ENCODE measurements at places on chromosomes 2 and 18.

GRCh38 chr2:176193048-176193447 is 4.6 kb downstream of the HOXD1 start:
- no peak for DNase-seq

DNA sequence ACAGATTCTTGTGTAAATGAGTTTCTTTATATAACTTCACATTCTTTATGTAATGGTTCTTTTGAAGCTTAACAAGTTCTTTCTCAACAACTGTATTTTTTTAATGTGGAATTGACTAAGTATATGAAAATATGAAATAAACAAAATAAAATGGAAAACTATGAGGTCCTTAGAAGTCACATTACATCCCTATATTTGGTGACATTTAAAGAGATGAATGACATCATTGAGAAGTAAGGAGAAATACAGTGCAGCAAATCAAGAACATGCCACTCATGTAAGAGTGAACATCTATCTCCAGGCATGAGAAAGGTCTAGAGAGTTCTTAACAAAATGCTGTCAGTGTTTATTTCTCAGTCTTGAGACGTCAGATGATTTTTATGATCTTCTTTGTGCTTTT is 39.0 kb upstream of the AAK1 start:
- no peak for DNase-seq

- no peak for DNase-seq
These were observed 136.2 kb downstream of the RGPD3 start for GRCh38 chr2:106332054-106332453.

DNA sequence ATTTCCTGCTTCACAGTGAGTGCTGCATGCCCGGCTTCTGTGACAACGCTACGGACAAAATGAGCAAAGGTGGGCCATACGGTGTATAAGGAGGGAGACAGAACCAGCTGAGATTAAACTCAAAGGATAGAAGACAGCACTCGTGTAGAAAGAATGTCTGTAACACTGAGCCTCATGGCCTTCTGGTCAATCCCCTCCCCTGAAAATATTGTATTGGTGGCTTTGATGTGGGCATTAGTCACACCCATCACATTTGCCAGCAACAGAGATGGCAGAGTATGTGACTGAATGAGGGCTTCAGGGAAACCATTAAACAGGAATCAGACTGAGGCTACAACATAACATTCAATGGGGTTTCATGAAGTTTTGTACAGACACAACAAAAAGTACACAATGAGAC is 287.8 kb upstream of the CCDC68 start:
- DNase-seq: no peak

- DNase-seq: no peak
These were observed 76.2 kb downstream of the CDK15 start for GRCh38 chr2:201882353-201883090.

DNA sequence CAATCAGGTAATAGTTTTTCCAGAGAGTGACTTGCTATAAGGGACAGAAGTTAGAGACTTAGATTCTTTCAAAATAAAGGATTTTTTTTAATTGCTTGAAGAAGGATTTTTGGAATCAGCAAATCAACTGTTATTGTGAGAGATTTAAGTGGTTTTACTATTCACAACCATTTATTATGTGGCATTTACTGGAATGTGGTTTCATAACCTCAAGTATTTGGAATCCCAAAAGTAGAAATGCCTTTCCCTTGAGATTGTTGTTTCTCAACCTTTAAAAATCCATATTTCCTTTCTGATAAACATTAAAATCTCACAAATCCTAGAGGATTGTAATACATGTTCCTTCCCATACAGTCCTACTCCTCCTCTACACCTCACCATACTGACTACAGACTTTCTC is 5.0 kb downstream of the TANK start:
- DNase-seq: no peak

DNA sequence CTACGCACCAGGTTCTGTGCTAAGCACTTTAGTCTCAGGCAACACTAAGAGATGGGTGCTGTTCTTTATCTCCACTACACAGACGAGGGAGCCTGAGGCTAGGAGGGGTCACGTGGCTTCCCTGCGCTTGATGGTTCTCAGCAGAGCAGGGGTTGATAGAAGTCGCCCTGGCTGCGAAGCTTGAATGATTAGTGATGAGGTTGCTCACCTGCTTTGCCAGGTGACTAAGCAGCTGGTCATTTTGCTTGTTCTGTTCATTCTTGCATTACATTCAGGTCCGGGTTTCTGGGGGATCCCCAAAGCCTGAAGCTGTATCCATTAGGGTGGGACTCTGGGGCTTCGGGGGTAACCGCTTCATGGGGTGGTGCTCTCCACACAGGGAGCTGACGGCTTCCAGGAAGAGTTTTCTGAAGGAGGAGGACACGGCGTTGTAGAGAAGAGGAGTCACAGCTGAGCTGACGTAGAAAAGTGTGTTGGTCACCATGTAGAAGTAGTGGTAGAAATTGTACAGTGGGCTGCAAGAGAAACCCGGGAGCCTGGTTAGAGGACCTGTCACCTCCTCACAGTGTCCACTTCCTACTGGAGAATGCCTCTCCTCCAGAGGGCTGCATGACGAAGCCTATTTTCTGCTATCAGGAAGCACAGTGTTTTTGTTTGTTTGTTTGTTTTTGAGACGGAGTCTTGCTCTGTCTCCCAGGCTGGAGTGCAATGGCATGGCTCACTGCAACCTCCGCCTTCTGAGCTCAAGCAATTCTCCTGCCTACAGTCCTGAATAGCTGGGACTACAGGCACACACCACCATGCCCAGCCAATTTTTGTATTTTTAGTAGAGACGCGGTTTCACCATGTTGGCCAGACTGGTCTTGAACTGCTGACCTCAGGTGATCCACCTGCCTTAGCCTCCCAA is 11.5 kb downstream of the NTSR2 start:
- DNase-seq: no peak

DNA sequence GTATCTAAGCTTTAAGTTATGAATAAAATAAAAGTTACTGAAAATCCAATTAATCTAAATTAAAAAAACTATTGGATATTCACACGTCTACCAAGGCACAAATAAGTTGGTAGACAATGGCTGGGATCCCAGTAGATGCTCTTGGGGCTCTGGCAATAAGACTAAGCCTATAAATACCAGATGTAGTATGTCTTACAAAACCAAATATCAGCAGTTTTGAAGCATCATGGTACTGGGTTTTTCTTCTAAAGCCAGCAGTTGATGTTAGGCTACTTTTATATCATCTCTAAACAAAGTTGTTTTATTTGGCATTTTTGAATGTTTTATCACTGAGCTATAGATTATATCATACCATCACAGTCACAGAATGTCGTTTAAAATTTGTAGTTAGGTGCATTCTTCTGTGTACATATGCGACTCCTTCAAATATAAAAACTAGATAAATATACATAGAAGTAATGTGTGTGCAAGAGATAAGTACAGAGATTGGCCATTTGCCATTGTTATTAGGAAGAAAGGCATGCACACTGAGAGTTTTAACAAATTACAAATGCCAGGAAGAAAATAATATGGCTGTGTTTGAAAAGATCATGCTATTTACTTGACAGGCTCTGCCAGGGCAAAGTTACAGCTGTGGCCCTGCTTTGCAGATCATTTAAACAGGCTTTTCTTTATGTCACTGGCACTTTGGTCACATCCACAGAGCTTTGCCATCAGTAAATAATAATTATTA is 21.6 kb upstream of the TMEM17 start:
- DNase-seq: no peak

DNA sequence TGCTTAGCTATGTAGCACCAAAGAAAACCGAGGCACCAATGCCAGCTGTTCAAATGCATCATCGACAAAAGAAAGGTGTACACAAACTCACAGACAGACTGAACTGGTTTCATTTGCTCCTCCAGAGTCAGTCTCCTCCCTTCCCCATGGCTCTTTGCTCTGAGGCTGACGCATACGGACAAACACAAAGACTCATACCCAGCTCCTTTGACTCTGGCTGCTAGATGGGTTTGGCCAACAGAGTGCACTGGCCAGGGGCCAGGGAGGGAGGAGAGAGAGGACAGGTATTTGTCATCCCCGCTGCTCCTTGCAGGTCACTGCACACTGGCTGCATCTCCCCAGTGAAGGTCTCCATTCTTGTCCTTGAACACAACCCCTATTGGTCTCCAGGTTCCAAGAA is 40.7 kb downstream of the DNER start:
- no peak for DNase-seq

GRCh38 chr2:121064186-121064585 is 220.8 kb downstream of the TFCP2L1 start:
- no peak for DNase-seq

- DNase-seq: no peak
These were observed 731.5 kb downstream of the LRP1B start for GRCh38 chr2:141399270-141399669.

- DNase-seq: no peak
These were observed 62.5 kb downstream of the CENPO start for GRCh38 chr2:24855726-24856125.

- no peak for DNase-seq
These were observed 42.4 kb downstream of the ASB18 start for GRCh38 chr2:236221798-236222197.

GRCh38 chr2:6168485-6168884 is 476.3 kb downstream of the SOX11 start:
- no peak for DNase-seq

GRCh38 chr2:133676392-133677130 is 108.3 kb upstream of the NCKAP5 start:
- DNase-seq: no peak

DNA sequence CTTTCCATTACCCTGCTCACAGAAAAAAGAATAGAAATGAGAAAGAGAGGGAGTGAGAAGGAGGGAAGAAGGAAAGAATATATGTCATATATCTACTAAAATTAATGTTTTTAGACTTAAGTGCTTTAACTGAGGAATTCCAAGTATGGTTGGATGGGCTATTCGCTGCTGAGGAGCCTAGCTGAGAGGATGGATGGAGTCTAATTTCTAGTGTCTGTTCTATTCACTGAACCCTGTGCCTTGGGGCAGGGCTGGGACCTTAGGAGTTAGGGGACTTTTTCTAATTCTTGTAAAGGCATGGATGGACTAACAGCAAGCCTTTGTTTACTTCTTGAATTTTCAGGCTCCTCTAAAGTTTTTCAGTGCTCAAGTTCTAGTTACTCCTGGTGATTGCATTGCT is 109.8 kb downstream of the PTRHD1 start:
- DNase-seq: no peak

DNA sequence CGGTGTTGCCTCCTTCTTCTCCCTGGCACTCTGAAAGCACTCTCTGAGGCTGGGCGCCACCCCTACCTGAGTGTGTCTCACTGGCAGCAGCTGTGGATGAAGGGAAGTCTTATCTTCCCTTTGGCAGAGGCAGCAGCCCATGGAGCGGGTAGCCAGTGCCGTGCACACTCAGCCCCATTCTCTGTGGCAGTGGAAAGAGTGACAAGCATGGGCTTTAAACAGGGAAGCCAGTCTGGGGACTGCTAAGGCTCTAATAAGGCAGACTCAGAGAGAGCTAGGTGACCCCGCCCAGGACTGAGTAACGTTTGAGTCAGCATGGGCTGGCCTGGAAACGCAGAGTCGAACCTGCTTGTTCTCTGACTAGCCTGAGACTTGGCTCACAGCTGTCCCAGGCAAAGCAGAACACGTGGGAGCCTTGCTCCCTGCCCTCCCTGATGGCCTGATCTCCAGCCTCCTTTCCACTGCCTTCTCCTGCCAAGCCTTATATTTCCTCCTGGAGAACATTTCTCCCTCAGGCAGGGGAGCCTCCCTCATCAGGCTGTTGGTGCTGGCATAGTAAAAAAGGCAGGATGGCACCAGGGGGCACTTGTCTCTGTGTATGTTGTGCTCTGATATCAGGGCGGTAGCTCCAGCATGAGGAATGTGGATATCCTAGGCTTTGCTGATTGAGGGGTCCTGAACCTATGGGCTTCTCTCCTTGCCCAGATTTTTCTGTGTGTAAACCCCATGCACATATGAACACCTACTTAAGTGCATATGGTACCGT is 93.9 kb upstream of the LGALSL start:
- DNase-seq: peak; percentile 47

DNA sequence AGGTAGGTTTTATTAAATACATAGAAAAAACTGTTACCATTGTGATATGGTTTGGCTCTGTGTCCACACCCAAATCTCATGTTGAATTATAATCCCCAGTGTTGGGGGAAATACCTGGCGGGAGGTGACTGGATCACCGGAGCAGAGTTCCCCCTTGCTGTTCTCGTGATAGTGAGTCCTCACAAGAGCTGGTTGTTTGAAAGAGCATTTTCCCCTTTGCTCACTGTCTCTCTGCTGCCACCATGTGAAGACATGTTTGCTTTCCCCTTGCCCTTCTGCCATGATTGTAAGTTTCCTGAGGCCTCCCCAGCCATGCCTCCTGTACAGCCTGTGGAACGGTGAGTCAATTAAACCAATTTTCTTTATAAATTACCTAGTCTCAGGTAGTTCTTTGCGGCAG is 352.7 kb upstream of the SLC39A10 start:
- no peak for DNase-seq

- DNase-seq: no peak
These were observed 153.6 kb downstream of the GBX2 start for GRCh38 chr2:236014408-236015131.

DNA sequence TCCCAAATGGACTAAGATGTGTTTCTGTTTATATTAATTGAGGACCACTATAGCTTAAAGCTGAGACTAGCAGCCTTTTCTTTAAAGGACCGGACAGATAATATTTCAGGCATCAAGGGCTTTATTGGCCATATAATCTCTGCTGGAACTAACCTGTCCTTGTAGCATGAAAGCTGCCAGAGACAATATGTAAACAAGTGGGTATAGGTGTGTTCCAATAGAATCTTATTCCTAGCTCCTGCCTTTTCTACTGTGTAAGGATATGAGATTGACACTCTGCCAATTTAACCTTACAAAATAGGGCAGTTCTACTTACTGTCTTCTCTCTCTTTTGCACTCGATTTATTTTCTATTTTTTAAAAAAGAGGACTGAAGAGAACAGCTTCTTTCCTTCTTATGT is 74.0 kb downstream of the RHBDD1 start:
- DNase-seq: no peak

DNA sequence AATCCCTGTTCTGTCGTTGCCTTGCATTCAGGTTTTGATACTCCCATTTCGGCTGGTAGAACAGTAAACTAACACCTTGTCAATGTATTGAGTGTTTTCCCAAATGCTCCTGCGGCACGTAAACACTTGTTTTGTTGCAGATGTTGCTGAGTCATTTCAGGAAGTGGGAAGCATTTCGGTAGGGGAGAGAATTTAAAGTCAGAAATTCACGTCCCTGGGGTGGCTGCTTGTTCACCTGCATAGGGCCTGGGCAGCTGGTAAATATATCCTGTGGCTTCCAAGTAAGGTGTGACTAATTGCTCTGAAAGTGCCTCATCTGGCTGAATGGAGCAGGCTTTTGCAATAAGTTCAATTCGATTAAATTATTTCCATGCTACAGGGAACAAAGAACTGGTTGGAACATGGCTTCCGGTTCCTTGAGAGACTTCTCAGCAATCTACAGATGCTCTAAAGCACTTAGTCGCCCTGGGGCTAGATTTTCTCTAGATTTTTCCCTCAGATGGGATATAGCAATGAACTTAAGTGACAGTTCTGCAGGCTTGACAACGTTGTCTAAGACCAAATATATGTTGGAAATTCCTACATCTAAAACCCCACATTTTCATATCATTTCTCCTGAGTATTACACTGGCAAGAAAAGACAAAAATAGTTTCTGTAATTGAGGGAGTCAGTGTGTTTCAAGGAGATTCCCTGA is 5.2 kb downstream of the GALR1 start:
- DNase-seq: no peak
